Uterus (tissue), 4 donors: ENCODE measurements at places on chromosomes 4 and X.

DNA sequence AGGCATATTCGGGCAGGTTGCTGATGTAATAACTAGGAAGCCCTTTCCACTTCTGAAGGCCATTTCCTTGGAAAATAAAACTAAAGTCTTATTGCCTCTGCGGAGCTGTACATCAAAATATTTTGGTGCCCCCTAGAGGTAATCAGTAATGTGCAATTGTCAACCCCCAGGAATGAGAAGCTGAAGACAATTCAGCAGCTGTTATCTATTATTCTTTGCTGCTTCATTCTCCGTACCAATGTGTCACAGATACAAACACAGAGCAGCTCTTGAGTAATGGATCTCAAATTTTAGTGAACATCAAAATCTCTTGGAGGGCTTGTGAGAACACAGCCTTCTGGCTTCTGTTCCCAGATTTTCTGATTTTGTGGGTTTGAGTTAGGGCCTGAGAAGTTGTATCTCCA is 3.5 kb upstream of the SLIT2 start:
- no peaks in the 10 kb centered on the region for H3K4me1 ChIP-seq
- H3K27me3 ChIP-seq = no peaks in the 10 kb centered on the region
- no peak overlapping the region for H3K4me3 ChIP-seq
- DNase-seq = peak; percentile 18
- no peaks in the 10 kb centered on the region for H3K36me3 ChIP-seq

DNA sequence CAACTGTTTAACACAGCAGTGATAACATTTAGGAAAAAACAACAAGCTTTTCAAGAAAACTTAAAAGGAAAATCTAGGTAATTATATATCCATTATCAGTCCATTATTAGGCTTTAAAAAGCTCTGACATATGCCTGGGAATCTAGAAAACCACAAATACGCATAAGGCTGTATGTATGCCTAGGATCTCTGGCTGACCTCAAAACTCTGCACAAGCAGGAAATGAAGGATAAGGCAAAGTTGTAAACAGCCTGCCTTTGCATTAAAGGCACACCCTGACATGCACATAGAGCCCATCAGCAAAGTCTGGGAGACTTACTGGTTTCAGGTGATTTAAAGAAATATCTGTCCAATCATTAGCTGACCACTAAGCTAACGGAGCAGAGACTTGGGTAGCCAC is 14.0 kb downstream of the TIMP1 start:
- H3K27ac ChIP-seq = no peak overlapping the region
- H3K36me3 ChIP-seq = no peaks in the 10 kb centered on the region
- DNase-seq = no peak
- H3K4me3 ChIP-seq = no peak overlapping the region
- H3K27me3 ChIP-seq = no peaks in the 10 kb centered on the region

DNA sequence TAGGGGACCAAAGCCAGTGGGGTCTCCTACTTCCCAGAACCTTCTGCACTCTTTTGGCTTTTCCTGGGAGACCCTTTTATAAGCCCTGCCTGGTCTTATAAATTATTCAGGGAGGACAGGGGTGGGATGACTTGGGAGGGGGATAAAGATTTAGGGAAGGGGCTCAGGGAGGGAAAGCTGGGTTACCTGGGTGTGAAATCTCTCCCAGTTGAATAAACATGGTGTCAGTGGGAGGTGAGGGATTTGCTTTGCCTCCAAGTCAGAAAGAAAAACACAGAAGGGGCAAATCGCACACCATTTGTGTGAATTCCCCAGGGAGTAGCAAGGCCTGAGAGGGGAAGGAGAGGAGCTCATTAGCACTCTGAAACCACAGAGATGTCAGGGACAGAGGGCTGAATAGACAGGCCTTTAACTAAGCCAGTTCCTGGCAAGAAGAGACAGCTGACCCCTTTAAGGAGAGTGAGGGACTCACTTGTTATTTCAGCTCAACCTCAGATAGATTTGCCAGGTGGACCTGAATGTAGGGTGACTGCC is at the start of gene RIPPLY1:
TSS of gene RIPPLY1 (minus strand) at position 51 of the 534 bp plus-strand sequence. CDS start 54 bp downstream, outside the sequence.
- no peaks in the 10 kb centered on the region for H3K36me3 ChIP-seq
- H3K4me1 ChIP-seq = no peaks in the 10 kb centered on the region
- DNase-seq = no peak
- no peak within 1 kb of the TSS for H3K27ac ChIP-seq
- no peak within 1 kb of the TSS for H3K4me3 ChIP-seq

- peak overlapping the region; percentile 56 for H3K27ac ChIP-seq
- no peaks in the 10 kb centered on the region for H3K27me3 ChIP-seq
Observed at GRCh38 chr4:23889391-23889790, 456 bp downstream of the PPARGC1A start.

DNA sequence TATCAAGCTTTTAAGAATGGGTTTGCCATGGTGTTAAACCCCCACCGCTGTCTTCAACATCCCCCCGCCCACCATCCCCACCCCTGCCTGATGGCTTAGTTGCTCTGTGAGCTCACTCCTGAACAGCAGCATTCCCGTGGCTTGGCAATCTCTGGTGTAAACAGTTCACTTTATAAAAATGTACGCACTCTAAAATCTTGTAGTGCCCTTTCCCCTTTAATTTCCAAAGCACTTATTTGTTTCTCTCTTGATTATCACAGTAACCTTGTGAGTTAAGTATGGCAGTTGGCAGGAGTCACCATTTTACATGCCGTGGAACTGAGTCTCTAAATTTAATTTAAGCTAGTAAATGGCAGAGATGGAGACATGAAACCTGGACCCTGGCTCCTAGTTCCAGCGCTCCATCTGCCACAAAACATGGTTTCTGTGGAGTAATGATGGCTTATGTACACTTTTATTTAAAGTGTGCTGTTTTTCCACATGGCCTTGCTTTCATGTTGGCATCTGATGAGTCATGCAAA is 123.1 kb downstream of the AFF1 start:
- H3K36me3 ChIP-seq = no peaks in the 10 kb centered on the region
- peaks cover 41% of the 10 kb centered on the region for H3K4me1 ChIP-seq
- no peak overlapping the region for H3K4me3 ChIP-seq
